ENCODE measurements at places on chromosomes 12 and 14.

GRCh38 chr12:130708648-130709047 lies 7.5 kb downstream of the RIMBP2 start:
- no peak for DNase-seq

- no peak for DNase-seq
Observed at GRCh38 chr12:32444895-32445294, 45.5 kb downstream of the FGD4 start.

DNA sequence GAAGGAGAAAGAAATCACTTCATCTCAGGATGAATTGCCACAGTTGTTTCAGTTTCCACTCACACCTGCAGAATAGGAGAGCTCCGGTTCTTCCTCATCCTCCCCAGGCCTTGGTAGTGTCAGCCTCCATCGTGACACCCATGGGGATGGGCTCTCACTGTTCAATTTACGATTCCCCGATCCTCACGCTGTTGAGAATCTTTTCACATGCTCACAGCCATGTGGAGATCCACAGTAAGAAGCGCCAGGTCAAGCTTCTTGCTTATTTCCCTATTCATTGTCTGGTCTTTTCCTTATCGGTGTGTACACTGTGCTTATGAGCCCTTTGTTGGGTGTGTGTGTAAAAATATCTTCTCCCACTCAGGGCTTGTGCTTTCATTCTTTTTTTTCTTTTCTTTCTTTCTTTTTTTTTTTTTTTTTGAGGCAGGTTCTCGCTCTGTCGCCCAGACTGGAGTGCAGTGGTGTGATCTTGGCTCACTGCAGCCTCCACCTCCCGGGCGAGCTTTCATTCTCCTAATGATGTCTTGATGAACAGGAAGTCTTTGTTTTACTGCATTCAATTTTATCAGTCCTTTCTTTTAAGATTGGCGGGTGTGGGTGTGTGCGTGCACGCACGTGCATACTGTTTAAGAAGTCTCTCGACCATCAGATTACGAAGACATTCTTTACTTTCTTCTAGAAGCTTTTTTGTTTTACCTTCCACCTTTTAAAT lies 21.5 kb downstream of the RIN3 start:
- no peak for DNase-seq

- DNase-seq = no peak
Observed at GRCh38 chr14:33406766-33407165, 468.1 kb downstream of the NPAS3 start.

DNA sequence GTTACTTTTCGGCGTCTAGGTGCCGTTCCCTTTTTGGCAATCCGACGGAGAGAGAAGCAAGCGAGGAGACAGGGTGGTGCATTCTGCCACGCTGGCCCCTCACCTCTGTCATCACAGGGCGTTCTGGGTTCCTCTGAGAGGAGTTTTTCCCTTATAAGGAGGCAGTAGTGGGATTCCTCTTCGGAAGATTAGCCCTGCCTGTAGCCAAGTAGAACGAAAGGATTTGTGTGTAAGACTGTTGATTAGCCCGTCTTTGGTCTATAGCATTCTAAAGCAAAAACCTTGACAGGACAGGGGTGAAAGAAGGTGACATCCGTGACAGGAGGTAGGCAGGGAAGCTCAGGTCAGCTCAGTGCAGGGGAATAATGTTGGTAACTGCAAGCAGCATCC lies 9.1 kb upstream of the NEMF start:
- DNase-seq = peak; percentile 31

DNA sequence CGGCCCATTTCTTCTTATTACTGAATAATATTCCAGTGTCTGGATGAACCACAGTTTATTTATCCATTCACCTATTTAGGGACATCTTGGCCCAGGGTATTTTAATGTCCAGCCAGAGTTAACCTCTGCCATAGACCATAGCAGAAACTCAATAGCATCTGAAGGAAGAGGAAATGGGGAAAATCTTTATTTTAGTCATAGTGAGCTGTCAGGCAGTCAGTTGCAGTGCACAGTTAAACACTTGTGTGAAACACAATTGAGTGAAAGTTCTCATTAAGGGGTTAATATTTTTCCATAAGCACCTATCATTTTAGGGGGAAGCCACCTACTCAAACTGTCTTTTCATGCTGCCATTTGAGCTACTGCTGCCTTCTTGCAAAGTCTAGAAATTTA lies 197.3 kb upstream of the PPFIA2 start:
- DNase-seq = no peak

Data from stimulated activated CD8-positive, alpha-beta memory T cell treated with anti-CD3 and anti-CD28 coated beads, Interleukin-15, amount 100 ng/mL, for 4 hours (primary cell).